CD4-positive, alpha-beta T cell treated with Interleukin-17A for 1 hour (primary cell): ENCODE measurements at places on chromosomes 11 and 22.

GRCh38 chr11:128738942-128739341 is 45.1 kb downstream of the FLI1 start:
- peak; percentile 35 for DNase-seq

DNA sequence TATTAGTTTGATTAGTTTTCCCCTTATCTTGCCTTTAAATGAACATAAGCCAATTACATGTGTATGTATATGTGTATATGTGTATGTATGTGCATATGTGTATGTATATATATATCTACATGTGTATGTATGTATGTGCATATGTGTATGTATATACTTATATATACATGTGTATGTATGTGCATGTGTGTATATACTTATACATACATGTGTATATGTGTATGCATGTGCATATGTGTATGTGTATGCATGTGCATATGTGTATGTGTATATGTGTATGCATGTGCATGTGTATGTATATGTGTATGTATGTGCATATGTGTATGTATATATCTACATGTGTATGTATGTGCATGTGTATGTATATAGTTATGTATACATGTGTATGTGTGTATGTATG is 65.5 kb upstream of the CCT8L2 start:
- no peak for DNase-seq

GRCh38 chr11:133896642-133897330 is 51.5 kb upstream of the SPATA19 start:
- DNase-seq = no peak

DNA sequence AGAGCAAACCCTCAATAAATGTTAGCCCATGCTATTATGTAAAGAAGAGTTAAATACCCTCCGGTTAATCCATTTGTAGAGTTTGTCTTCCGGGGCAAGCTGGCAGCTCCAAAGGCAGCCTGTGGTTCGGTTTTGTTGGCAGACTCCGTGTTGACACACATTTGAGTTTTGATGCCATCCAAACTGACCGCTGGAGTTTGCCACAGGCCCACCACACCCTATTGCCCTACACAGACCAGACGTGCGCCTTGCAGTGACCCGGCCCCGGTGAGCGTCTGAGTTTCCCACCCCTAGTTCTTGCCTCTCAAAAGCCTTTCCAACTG is 25.1 kb downstream of the ELFN2 start:
- no peak for DNase-seq

- DNase-seq = no peak
Observed at GRCh38 chr11:47489395-47489755, 40.4 kb upstream of the RAPSN start.

DNA sequence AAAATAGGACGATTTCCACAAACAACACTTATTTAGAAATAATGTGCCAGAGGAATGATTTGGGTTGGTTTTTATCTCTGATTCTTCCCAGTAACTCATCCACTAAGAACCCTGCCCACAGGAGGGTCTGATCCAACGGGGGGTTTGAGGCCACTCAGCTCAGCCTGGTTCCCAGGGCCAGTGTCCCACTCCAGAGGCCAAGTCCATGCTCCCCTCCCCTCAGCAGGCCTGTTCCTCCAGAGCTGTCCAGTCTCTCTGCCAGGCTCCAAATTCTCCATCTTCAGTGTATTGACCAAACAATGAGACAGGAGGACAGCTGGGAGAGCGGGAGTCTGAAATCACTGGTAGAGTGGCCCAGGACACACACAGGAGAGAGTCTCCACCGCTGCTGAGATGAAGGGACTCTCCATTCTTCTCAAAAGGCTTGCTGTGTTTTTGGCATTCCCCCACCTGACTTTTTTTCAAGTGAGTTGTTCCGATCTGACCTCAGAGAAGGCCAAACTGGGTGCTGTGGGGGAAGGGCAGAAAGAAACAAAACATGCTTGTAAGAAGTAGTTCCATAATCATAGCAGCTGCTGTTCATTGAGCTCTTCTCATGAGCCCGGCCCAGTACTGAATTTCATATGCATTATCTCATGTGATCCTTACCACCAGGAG is 17.6 kb upstream of the SCN2B start:
- DNase-seq = no peak

GRCh38 chr11:69913591-69914285 is 94.5 kb upstream of the FGF3 start:
- DNase-seq = no peak

GRCh38 chr11:30763951-30764350 is 177.8 kb upstream of the MPPED2 start:
- no peak for DNase-seq

GRCh38 chr11:64859542-64860414 is 15.3 kb upstream of the CDC42BPG start:
- DNase-seq = peak; percentile 81

DNA sequence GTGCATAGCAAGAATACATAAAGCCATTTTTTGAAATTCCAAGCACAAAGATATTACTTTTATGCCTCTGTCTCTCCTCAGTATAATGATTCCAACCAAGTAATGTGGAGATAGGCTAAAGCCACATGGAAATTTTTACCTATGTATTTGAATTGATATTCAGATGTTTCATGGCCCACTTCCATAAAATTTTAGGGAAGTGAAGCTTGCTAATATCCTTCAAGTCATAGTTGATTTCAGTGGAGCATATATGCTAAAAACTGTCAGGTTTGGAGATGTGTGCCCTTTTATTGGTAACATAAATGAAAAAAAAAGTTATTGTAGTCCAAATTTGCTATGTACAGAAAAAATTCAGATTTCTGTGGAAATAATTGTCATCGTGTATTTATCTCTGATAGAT is 12.3 kb downstream of the MS4A4E start:
- no peak for DNase-seq

- DNase-seq = no peak
Observed at GRCh38 chr22:48644108-48644507, 1183.6 kb downstream of the BRD1 start.

- peak; percentile 99 for DNase-seq
Observed at GRCh38 chr11:62709247-62710000, 1.9 kb downstream of the GNG3 start.

DNA sequence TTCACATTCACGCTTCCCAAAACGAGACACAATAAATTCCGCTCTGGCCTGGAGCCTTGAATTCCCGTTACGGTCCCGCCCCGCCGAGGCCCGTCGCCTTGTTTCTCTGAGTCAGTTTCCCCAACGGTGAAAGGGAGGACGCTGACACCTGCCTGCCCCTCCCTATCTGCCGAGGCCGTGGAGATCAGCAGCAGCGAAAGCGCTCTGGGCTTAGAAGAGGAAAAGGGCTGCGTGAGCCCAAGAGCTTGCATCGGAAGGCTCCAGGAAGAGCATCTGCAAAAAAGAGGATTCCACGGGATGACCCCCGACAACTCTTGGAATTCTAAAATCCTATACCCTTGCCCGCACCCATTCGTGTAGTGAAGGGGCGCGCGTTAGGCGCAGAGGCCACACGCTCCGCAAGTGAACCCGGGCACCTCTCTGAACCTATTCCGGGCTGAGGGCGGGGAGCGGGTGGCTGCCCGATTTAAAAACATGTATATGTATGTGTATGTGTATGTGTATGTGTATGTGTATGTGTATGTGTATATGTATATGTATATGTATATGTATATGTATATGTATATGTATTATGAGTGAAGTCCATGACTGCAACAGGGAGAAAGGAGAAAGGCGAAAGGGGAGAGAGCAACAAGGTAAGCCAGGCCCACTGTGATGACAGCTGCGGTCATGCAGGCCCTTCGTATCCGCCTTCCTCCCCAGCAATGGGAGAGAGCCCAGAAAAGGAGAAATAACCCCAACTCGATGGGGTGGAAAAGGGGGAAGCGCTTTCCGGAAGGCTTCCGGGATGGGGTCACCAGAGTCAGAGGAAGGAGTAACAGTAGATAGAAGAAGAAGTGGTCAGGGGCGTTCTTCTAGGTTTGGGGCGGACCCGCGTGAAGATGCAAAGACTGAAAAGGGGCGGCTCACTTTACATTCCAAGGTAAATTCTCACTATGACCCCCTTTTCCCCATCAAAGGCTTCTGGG is 948 bp upstream of the MRTFA start:
- DNase-seq = peak; percentile 43

DNA sequence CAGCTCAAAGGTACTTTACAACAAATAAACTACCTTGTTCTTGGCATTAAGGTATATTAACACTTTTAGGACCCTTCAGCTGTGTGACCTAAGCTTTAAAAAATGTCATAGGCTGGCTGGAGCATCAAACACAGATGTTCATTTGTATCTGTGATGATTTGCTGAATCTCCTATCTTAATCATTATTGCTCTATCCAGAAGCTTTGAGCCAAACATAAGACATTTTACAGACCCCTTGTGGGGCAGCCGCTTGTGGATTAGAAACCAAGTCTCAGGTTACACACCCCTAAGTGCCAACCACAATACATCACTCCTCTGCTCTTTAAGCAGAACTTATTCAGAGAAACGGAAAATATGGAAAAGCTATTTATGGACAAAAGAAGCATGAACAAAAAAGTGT is 394.2 kb upstream of the CCDC90B start:
- DNase-seq = no peak

DNA sequence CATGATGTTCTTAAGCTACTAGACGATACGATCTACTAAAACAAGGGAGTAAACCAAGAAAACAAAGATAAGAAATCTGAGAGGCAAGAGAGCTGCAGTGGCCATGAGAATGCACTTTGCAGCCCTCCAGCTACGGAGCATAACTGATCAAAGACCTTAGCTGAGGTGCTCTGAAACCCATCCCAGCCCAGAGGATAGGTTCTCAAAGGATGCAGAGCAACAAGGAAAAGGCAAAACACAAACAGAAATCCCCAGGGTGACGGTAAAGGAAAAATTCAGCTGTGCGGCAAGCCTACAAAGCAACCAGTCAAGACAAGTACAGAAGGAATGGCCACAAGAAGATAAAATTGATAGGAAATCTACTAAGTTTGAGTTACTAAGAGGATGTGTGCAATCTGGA is 32.5 kb upstream of the CFAP300 start:
- no peak for DNase-seq

- DNase-seq = no peak
Observed at GRCh38 chr22:27667121-27667843, 134.3 kb downstream of the MN1 start.

DNA sequence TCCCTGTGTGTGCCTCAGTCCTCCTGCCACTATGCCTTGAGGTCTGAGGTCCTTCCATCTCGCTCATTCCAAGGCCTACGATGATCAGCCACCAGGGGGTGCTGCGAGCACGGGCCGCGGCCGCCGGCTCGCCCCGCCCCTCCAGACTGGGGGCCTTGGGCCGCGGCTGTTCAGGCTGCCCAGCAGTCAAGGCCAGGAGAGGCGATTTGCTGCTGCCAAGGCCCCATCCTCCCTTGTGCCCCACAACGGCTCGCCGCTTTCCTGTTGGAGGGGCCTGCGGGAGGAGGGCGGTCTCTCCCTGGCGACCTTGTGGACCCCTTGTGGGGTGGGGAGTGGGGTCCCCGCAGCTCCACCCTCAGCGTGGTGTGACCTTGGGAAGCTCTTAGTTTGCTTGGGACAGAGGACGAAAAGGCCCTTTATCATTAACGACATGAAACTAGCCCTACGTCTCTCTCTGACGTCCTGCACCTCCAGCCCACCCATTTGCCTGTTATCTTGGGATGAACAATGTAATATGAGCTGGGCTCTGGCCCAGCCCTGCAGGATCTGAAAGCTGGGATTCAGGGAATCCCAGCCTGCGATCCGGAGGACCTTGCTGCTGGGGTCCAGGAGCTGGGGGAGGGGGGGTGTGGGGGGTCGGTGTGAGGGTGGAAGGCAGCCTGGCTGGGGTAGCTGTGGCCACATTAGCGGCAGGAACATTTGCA is 5.3 kb upstream of the GALR3 start:
- DNase-seq = peak; percentile 82

- DNase-seq = no peak
Observed at GRCh38 chr11:63745304-63746170, 23.0 kb downstream of the ZFTA start.

DNA sequence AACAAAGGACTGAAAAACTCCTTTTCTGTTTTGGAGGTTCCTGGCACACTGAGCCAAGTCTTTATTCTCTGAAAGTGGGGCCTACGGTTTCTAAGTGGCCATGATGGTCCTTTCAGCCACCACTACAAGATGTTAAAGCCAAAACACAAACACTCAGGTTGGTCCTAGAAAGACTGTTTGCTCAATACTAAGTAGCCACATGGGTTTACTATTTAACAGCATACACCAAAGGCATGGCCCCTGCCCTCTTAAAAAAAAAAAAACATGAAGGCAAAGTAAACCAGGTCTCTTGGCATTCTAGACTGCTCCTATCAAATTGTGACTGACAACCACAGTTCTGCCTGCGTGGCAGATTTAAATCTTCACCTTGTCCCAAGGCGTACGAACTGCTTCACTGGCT is 123.6 kb upstream of the BID start:
- DNase-seq = no peak

DNA sequence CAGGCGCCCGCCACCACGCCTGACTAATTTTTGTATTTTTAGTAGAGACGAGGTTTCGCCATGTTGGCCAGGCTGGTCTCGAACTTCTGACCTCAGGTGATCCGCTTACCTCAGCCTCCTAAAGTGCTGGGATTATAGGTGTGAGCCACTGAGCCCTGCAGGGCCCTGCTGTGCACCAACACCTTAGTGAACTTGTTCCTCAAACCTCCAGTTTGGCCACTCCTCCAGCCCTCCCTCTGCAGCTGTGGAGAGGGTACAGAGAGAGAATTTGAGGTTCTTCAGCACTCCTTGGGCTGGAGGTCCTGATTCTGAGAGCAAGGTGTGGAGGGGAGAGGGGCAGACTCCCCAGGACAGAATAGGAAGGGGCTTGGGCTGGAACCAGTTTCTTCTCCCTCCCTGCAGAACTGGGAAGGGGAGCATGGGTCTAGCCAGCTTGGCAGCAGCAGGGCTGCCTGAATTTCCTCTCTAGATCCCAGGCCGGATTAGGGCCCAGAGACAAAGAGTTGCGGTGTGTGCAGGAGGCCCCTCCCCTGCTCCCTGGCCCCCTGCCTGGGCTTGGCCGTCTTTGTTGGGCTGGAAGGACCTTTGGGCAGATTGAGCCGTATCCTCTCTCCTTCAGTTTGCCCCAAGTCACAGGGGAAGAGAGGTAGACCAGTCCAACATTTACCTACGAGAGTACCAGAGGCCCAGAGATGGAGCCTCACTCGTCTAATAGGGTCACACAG is 2.3 kb upstream of the PEX16 start:
- DNase-seq = no peak

DNA sequence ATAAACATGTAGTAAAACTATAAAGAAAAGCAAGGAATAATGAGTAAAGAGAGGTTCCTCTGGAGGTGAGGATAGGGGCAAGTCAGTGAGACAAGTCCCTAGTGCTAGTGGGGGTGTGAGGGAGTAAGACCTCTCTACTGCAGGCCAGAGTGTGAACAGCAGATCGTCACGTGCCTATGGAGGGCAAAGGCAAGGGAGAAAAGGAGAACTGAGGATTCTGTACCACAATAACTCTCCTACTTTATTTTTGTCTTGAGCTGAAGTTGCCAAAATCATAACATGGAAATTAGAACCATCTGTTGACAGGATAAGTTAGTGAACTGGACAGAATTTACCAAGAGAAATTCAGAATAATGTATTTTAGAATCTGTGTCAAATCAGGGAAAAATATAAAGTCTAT is 77.6 kb downstream of the ENTHD1 start:
- DNase-seq = no peak

- DNase-seq = no peak
Observed at GRCh38 chr11:26947904-26948639, 45.8 kb upstream of the FIBIN start.

GRCh38 chr11:23509023-23509422 is 648.7 kb upstream of the CCDC179 start:
- DNase-seq = no peak
